ENCODE measurements at places on chromosomes 7 and 10.
A peak's percentile ranks its signal among the peaks of the same experiment; 100 is the strongest.

DNA sequence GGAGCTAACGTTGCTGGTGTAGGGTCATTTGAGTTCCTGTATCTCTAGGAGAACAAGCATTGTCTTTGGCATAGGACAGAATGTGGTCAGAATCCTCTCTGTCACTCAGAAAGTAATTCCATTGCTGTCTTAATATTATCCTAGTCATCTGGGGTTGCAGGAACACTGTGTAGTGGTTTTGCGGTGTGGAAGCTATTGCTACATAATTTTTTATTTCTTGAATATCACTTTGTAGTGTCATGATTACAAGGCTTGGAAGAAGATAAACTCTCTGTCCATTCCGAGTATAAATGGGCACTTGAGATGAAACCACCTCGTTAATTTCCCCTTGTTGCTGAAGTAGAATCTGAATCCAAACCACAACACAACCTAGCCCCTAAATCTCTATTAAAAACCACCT lies 919.2 kb downstream of the LRMDA start:
- H3K36me3 ChIP-seq: no peaks in the 10 kb centered on the region
- H3K4me3 ChIP-seq: no peak overlapping the region
- no peaks in the 10 kb centered on the region for H3K27me3 ChIP-seq
- DNase-seq: no peak

DNA sequence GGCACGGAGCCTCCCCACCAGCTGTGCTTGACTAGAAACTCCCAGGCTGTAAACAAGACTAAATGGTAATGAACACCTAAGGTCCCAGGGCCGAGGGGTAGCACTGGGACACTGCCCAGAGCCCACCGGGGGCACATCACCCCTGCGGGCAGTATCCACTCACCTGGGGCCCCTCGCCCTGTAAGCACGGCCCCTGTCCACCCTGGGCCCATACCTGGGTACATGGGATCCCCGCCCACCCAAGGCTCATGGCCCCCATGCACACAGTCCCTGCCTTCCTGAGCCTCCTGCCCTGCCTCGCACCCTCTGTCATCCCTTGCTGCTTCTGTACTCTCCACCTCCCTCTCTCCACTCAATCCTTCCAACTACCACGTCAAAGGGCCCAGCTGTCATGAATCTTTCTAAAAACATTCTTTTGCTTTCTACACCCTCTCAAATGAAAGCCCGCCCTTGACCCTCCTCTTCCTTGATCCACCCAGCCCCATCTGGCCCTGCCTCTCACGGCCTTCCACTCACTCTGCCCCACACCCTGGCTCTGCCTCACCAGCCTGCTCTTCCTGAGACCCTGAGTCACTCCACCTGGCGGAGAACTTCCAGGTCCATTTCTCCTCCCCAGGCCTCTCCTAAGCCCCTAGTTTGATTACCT lies 173.1 kb downstream of the PARD3 start:
- no peak overlapping the region for H3K27ac ChIP-seq
- no peak for DNase-seq
- no peaks in the 10 kb centered on the region for H3K27me3 ChIP-seq

DNA sequence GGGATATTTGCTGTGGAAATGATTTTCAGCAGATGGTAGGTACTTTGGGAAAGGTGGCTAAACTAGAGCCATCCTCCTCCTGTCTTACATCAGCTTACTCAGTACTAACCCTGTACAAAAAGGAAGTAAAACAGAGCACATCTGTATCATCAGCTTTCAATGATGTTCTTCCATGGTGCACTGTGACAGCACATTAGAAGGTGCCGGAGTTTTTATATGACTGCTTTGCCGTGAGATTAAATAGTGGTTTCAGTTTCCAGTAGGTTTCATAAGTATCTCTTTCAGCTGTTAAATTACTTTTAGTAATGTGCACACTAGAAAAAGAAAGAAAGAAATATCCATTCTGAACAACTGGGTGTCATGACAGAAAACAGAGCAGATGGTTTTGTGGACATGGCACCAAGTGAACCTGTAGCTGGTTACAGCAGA lies 86.5 kb downstream of the ARID5B start:
- H3K27me3 ChIP-seq: no peaks in the 10 kb centered on the region
- no peaks in the 10 kb centered on the region for H3K36me3 ChIP-seq
- H3K4me3 ChIP-seq: no peak overlapping the region
- peaks cover 48% of the 10 kb centered on the region for H3K4me1 ChIP-seq
- no peak overlapping the region for H3K27ac ChIP-seq

DNA sequence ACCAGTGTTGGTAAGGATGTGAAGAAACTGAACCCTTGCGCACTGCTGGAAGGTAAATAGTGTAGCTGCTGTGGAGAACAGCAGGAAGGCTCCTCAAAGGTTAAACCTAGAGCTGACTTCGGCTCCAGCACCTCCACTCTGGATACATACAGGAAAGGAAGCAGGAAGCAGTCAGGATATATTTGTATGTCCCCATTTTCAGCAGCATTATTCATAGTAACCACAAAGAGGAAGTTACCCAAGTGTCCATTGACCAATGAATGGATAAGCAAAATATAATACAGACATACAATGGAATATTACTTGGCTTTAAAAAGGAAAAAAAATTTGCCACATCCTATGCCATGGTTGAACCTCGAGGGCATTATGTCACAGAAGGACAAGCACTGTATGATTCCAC lies 15.0 kb downstream of the RET start:
- no peaks in the 10 kb centered on the region for H3K27me3 ChIP-seq
- no peak overlapping the region for H3K4me3 ChIP-seq
- no peaks in the 10 kb centered on the region for H3K36me3 ChIP-seq
- H3K4me1 ChIP-seq: 0 out of 2 replicates have a peak, but pooled peaks cover 3% of the 10 kb centered on the region
- no peak for DNase-seq

DNA sequence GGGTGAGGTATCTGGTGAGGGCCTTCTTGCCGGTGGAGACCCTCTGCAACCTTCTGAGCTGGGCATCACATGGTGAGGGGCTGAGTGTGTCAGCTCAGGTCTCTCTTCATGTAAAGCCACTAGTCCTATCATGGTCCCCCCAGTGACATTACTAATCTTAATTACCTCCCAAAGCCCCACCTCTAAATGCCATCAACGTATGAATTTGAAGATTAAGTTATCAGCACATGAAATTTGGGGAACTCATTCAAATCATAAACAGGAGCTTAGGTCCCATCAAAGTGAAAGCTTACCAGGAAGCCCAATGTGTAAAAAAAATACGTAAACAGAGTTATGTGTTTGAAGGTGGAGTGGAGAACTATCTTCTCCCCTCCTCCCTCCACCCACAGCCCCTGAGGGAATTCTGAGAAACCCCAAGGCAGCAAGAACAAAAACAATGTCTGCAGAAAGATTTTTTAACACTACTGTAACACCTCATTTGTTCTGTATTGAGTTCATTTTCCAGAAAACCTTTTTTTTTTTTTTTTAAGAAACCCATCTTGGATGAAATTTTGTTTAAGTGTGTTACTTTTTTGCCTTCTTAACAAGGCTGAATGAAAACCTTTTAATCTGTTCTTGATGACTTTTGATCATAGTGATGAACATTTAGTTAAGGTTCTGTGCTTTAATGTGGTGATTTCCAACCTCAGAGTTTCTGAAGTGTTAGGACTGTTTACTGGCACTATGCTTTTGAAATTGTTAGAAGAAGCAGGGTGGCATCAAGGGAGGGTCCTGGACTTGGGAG lies 19.1 kb upstream of the PCGF5 start:
- no peak overlapping the region for H3K4me3 ChIP-seq
- no peaks in the 10 kb centered on the region for H3K36me3 ChIP-seq
- H3K4me1 ChIP-seq: peaks cover 19% of the 10 kb centered on the region
- DNase-seq: no peak
- H3K27ac ChIP-seq: no peak overlapping the region
- no peaks in the 10 kb centered on the region for H3K27me3 ChIP-seq

DNA sequence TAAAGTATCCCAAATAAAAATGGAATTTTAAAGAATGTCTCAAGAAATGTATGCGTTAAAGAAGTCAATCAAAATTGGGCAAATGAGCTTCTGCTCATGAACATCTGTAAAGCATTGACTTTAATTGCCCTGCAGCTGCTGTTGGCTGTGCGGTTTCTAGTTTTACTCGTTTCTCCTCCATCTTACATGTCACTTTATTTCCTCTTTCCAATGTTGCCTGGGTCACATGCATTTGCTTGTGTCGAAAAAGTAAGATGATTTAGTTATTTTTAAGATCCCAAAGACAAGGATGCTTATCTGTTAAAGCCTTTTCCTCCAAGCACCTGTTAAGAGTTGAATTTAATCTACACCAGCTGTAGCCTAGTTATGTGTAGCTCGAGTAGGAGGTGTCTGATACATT lies 310.4 kb downstream of the EXOC4 start:
- no peak overlapping the region for H3K27ac ChIP-seq
- no peaks in the 10 kb centered on the region for H3K27me3 ChIP-seq
- H3K36me3 ChIP-seq: no peaks in the 10 kb centered on the region
- H3K4me3 ChIP-seq: no peak overlapping the region

DNA sequence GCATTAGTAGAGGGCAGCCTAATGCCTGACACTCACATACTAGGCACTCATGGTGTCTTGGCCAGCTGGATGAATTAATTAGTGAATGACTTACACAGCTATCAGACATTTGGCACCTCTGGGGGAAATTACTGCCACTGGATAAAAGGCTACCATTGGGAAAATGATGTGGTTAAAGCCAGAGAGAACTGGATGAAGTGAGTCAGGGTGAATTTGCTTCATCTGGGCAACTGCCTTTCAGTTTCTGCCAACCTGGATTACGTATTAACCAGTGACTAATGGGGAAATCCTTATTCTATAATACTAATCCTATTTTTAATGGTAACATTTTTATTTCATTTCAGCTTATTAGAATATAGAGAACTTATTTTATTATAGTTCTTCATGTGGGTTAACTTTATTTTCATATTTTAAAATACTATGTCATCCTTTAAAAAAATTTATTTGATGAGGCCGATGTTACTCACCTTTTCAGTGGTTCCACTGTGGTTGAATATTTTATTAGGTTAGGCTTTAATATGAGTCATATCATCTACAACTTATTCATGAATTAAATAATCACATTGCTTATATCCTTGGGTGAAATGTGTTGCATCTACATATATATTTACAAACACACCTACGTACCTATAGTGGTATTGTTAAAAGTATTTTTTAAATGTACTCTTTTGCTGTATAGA lies 85.6 kb upstream of the CAPZA2 start:
- H3K4me3 ChIP-seq: no peak overlapping the region
- DNase-seq: no peak
- no peak overlapping the region for H3K27ac ChIP-seq
- H3K36me3 ChIP-seq: no peaks in the 10 kb centered on the region

DNA sequence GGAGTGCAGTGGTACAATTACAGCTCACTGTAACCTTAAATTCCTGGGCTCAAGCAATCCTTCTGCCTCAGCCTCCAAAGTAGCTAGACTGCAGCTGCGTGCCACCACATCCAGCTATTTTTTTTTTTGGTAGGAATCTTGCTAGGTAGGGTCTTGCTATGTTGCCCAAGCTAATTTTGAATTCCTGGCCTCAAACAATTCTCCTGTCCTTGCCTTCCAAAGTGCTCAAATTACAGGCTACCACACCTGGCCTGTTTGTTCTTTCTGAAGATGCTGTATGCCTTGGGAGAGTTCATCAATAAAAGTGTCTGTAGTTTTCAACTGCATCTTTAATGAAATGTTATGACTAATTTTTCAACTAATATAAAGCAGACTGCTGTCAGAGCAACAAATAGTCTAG lies 452 bp downstream of the SAMD9 start:
- DNase-seq: no peak
- H3K4me1 ChIP-seq: no peaks in the 10 kb centered on the region
- H3K4me3 ChIP-seq: no peak overlapping the region
- H3K36me3 ChIP-seq: no peaks in the 10 kb centered on the region
- H3K27me3 ChIP-seq: no peaks in the 10 kb centered on the region

DNA sequence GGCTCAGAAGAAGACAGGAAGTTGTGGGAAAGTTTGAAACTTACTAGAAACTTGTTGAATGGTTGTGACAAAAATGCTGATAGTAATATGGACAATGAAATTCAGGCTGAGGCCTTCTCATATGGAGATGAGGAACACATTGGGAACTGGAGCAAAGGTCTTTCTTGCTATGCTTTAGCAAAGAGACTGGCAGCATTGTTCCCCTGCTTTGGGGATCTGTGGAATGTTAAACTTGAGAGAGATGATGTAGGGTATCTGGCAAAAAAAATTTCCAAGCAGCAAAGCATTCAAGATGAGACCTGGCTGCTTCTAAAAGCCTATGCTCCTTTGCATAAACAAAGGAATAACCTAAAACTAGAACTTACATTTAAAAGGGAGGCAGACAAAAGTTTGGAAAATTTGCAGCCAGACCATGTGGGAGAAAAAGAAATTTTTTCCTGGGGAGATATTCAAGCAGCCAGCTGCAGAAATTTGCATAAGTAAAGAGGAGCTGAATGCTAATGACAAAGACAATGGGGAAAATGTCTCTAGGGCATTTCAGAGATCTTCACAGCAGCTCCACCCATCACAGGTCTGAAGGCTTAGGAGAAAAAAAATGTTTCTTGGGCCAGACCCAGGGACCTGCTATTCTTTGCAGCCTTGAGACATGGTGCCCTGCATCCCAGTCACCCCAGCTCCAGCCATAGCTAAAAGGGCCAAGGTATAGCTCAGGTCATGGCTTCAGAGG lies 16.5 kb upstream of the KCND2 start:
- no peaks in the 10 kb centered on the region for H3K4me1 ChIP-seq
- no peak overlapping the region for H3K4me3 ChIP-seq
- peak; percentile 30 for DNase-seq
- no peaks in the 10 kb centered on the region for H3K27me3 ChIP-seq
- H3K27ac ChIP-seq: peak overlapping the region; percentile 89
- H3K36me3 ChIP-seq: peaks cover 6% of the 10 kb centered on the region

DNA sequence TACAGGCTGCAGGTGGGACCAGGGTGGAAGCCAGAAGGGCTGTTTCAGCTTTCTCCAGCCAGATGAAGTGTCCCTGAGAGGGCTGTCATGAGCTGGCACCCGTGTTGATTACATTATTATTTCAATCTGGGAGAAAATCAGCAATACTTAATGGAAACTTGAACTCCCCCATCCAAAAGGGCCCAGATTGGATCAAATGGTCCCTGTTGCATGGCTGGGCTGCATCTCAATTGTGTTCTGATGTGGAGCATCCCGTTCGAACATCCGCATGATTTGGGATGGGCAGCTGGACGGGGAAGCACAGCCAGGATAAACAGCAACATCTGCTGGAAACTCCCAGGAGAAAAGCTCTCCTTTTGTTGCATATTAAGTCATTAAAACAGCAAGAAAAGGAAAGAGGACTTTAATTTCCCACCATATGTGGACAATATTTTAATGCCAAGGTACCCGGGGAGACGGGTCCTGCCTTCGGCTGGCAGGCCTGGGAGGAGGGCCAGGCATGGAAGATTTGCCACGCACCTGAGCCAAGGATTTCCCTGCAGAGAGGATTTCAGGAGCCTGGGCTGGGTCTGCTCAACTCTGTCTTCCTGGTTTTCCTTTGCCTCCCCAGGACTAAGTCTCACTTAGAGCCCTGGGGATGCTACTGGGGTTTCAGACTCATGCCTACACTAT lies 52.4 kb downstream of the NPTX2 start:
- no peak overlapping the region for H3K27ac ChIP-seq
- H3K4me3 ChIP-seq: no peak overlapping the region
- H3K36me3 ChIP-seq: no peaks in the 10 kb centered on the region
- no peaks in the 10 kb centered on the region for H3K4me1 ChIP-seq
- peaks cover 25% of the 10 kb centered on the region for H3K27me3 ChIP-seq
- no peak for DNase-seq

All from GM23338 (cell line).